Ovary (tissue), 10 donors: ENCODE measurements at places on chromosomes 7 and 10.

DNA sequence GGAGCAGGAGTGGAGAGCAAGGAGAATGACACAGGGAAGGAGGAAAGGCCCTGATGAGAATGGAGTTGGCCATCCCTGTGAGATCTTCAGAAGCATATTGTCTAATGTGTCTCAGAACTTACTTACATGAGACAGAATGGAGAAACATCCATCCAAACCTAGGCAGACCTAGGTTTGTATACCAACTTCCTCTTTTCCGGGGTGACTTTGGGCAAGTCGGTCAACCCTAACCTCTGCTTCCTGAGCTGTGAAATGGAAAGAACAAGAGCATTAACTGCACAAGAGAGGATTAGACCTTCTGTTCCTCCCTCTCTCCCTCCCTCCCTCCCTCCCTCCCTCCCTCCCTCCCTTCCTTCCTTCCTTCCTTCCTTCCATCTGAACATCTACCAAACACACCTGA lies 4.5 kb downstream of the GHRHR start:
- no peak for DNase-seq

DNA sequence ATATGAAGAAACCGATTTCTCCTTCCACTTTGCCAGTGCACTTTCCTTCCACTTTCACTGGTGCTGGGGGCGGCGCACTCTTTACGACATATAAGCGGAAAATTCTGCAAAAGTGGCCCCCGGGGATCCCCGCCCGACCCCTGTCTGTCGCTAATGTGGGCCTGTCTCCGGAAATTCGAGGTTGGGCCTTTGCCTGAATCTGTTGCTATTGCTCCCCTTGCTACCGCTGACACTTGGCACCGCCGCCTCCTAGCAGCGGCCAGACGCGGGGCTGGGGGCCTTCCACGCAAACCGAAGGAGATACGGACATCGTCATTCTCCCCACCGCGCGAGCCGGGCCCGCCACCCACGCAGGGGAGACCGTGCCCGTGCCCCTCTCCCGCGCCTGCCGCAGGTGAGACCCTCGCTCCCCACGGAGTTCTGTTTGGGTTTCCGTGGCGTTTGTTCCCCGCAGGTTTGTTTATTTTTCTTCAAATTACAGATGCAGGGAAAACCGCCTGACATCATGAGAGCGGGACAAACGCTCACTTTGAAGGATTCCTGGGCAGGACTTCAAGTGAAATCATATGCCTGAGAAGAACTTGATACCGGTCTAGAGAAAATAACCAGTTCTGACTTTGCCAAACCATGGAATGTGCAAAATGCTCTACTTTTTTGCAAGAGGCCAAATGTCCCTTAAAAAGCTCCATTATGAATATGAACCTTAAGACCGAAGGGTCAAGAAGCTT lies 5.0 kb downstream of the TWIST1 start:
- DNase-seq, result no peak

- DNase-seq, result peak; percentile 63
Measured at GRCh38 chr10:125147971-125148439, 12.4 kb downstream of the CTBP2 start.

GRCh38 chr7:102042016-102042656 lies 224.7 kb downstream of the CUX1 start:
- no peak for DNase-seq

GRCh38 chr10:480498-480927 lies 209.0 kb downstream of the DIP2C start:
- no peak for DNase-seq

DNA sequence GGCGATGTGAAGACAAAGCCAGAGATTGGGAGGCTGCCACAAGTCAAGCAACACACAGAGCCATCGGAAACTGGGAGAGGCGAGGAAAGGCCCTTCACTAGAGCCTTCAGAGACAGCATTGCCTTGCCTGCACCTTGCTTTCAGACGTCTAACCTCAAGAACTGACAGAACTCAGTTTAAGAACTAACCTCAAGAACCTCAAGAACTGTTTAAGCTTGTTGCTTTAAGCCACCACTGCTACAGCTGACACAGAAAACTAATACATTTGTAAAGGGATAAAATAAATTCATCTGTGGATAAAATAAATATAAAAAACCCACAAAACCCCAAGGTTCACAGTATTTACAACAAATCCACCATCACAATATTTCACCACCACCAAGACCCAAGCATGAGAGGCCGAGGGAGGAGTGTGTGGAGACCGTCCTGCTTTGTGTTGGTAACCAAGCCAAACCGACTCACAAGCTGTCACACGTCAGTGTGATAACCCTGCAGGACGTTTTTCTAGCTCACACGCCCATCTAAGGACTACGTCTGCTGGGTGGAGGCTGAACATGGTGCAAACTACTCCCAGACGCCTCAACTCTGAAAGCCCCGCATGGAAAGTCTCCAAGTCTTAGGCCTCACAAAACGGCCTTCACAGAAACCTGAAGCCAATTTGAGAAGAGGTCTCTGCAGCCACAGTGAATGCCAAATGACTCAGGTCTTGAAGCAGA lies 116.8 kb downstream of the ABLIM1 start:
- DNase-seq, result peak; percentile 76

DNA sequence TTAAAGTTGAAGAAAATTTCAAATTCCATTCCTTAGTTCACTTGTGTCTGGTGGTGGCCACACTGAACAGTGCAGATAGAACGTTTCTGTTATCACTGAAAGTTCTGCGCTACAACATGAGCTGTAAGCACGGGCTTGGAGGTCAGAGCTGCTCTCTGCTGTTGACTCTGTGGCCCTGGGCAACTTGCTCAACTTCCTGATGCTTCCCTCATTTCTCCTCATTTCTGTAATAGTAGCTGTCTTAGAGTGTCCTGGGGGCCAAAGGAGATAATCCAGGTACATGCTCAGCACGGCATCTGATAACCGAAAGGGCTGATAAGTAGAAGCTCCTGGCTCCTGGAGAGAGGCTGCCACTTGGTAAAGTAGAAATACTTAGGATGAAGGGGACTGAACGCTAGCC lies 92.3 kb upstream of the DUSP5 start:
- no peak for DNase-seq

DNA sequence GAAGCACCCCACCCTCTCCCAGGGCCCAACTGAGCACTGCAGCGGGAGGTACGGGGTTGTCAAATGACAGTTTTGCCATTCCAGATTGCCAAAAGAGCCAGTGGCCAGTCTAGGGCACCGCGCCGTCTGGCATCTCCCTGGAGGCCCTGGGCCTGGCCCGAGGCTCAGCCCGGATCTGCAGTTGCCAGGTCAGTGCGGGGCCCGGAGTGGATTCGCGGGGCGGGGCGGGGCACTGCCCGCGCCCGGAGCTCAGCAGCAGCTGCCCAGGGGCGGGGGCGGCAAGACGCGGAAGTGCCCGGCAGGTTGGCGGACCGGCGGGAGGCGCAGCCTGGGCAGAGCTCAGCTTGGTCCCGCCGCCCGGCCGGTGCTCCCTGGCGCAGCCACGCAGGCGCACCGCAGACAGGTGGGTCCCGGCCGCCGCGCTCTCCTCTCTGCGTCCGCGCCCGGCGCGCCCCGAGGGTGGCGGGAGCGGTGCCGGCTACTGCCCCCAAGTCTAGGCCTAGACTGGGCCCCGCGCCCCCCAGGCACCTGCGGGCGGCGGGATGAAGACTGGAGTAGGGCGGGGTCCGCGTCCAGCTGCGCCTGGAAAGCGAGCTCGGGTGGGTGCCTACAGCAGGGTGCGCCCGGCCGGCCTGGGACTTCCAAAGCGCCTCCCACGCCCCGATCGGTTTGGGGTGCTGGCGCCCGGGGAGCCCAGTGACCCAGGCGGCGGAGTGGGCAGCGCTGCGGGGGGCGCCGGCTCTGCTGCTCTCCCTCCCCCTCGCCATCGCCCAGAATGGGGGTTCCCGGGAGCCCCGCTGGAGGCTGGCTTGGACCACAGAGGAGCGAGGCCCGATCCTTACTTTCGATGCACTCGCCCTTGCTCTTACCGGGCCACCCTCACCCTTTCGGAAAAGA lies at the start of gene IRF5:
Gene IRF5 (plus strand): TSS at position 281 of the 897 bp plus-strand sequence. CDS start 4,155 bp downstream, outside the sequence.
- no peak for DNase-seq
